ENCODE measurements at places on chromosomes 4 and X. TPM values are rescaled to one million over a fixed set of nuclear protein-coding genes. Genes with fewer than 3 reads are reported as not detected.
A peak's percentile ranks its signal among the peaks of the same experiment; 100 is the strongest.

Gene SSX1
- total RNA-seq: not detected

DNA sequence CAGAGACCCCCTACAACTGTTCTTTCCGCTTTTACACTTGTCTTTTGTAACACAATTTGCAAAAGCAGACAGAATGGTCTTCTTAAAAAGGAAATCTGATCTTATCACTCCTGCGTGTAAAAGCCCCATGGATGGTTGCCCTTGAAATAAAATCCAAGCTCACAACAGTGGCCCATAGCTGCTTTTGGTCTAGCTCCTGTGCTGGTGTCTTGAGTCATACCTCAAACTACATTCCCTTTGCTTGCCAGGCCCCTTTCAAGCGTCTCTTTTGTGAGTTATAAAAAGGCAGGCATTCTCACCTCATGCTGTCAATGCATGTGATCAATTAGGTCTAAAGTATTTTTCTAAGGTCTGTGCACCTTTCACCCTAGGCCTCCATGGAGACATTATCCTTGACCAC is 27.6 kb downstream of the HPGD start:
- no peaks in the 10 kb centered on the region for H3K36me3 ChIP-seq
- DNase-seq: no peak
- no peaks in the 10 kb centered on the region for H3K27me3 ChIP-seq
- no peak overlapping the region for H3K4me3 ChIP-seq
- H3K27ac ChIP-seq: no peak overlapping the region

DNA sequence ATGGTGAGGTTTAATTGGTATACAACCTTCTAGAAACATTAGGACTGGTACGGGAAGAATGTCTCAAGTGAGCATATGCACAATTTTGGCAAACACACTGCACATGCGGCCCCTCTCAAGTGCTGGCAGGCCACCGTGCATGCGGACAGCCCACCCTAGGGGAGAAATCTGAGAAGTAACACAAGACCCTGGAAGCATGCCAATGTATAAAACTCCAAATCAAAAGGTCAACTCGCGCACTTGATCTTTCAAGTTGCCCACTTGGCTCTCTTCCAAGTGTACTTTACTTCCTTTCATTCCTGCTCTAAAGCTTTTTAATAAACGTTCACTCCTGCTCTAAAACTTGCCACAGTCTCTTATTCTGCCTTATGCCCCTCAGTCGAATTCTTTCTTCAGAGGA is 488.3 kb downstream of the CFAP47 start:
- no peak overlapping the region for H3K4me3 ChIP-seq
- H3K27ac ChIP-seq: no peak overlapping the region
- H3K27me3 ChIP-seq: no peaks in the 10 kb centered on the region

DNA sequence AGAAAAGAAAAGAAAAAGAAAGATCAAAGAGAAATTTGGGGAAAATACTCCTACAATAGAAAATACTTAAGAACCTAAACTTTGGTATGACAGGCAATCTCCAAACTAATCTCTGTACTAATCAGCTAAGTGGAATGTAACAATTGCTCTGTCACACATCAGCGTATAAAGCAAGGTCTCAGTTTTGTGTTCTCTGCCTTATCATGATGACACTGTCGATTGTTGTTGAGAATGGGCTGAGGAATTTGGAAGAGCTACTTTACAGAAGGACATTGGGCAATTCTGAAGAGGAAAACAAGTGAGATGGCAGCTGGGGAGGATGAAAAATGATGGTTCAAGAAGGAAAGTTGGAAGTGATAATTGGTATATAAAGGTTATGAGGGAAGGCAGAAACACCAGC is 486.0 kb upstream of the HTR2C start:
- no peaks in the 10 kb centered on the region for H3K36me3 ChIP-seq
- H3K27ac ChIP-seq: no peak overlapping the region
- H3K4me1 ChIP-seq: no peaks in the 10 kb centered on the region
- no peaks in the 10 kb centered on the region for H3K27me3 ChIP-seq

Gene TMEM35A
- total RNA-seq: 0.15 TPM

GRCh38 chr4:87529187-87529586 is at the start of gene SPARCL1:
TSS of gene SPARCL1 (minus strand) at chr4:87529376. CDS start at chr4:87499574, 29,802 bp downstream.
- H3K27me3 ChIP-seq: no peaks in the 10 kb centered on the region
- no peaks in the 10 kb centered on the region for H3K36me3 ChIP-seq
- peak within 1 kb of the TSS; percentile 65 for H3K4me3 ChIP-seq
- peak within 1 kb of the TSS; percentile 76 for H3K27ac ChIP-seq

Gene TMEM47
- 47.9 TPM for total RNA-seq

GRCh38 chrX:136021903-136022302 is 36.7 kb downstream of the SLC9A6 start:
- H3K27me3 ChIP-seq: no peaks in the 10 kb centered on the region
- H3K4me3 ChIP-seq: no peak overlapping the region
- no peaks in the 10 kb centered on the region for H3K36me3 ChIP-seq
- no peak for DNase-seq
- no peaks in the 10 kb centered on the region for H3K4me1 ChIP-seq

Gene MAGEC2
- total RNA-seq: not detected

GRCh38 chr4:68466185-68466584 is 18.9 kb downstream of the TMPRSS11E start:
- H3K36me3 ChIP-seq: no peaks in the 10 kb centered on the region
- no peaks in the 10 kb centered on the region for H3K4me1 ChIP-seq
- no peak overlapping the region for H3K27ac ChIP-seq
- H3K4me3 ChIP-seq: no peak overlapping the region

DNA sequence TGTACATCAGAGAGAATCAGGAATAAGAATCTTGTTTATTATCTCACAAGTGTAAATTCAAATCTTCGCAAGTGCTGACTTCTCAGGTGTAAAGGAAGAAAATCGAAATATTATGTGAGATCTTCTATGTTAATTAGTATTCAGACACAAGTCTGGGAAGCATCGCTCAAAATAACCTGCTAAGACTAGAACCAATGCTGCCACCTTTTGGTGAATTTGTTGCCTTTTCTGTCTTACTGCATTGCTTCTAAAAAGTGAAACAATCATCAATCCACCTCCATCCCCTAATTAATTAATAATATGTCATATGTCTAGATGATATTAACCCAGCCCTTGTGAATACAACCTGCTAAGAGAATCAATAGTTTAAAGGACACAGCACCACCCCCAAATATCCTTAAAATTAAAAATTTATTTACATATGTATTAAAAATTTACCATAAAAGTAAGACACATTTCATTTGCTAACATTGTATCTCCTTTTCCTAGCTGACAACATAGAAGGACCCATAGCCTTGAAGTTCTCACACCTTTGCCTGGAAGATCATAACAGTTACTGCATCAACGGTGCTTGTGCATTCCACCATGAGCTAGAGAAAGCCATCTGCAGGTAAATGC is 3.5 kb downstream of the EPGN start:
- no peak overlapping the region for H3K4me3 ChIP-seq
- no peaks in the 10 kb centered on the region for H3K27me3 ChIP-seq
- no peaks in the 10 kb centered on the region for H3K4me1 ChIP-seq
- no peaks in the 10 kb centered on the region for H3K36me3 ChIP-seq
- H3K27ac ChIP-seq: no peak overlapping the region

DNA sequence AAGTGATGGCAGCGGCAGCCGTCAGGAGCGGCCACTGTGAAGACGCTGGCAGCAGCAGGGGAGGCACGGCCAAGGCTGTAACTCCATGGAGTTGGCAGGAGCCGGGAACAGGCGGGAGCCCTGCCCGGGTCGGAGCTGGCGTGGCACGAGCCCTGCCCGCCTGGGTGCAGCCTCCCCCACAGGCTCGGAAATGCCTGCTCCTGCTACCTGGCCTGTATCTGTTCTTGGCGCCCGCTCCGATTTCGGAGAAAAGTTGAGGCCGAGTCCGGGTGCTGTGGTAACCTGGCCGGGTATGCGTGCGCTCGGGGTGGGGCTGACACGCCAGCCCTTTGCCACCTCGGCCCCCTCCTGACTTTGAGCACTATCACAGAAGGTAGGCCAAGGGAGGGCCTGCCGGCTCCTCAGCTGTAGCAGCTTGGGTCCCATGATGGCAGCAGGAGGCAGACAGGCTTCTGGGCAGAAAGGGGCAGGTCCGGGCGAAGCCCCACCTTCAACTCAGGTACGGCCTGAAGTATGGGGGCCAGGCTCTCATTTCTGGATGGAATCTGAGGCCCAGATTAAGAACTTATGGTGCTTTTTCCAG is 51.2 kb upstream of the SHISA3 start:
- H3K27ac ChIP-seq: no peak overlapping the region
- no peaks in the 10 kb centered on the region for H3K36me3 ChIP-seq
- DNase-seq: no peak
- peaks cover 3% of the 10 kb centered on the region for H3K27me3 ChIP-seq

DNA sequence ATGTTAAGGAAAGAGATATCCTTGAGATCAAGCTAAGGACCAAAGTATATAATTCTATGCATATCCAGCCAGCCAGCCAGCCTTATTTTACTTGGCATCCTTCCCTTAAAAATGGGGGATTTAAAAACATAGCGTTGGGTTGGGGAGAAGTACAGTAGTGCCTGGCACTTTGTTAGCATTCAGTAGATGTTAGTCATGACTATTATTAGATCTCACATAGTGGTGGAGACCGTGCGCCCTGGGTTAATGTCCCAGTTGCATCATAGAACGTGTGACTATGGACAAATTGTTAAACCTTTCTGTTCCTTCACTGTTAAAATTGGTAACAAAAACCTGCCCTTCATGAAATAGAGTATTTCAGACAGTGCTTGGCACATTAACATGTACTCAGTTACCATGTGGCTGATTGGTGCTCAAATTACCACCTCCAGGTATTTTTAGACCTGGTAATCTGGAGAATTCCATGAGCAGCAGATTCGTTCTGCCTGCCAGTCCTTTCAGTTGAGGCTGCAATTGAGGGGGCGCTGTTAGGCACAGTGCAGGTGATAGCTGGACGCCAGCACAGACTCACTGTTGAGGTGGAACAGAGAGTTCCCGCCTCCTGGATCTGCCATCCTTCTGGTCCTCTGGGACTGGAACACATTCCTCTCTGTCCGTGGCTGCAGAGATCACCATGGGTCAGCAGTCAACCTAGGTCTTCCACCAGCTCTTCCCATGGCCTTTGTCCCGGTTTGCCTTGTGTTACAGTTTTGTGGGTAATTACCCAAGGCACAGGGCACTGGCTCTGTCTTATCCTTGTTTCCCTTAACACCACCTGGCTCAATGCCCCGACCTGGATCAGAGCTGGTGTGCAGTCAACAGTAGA is 31.7 kb downstream of the RBBP7 start:
- no peak overlapping the region for H3K4me3 ChIP-seq
- H3K27me3 ChIP-seq: no peaks in the 10 kb centered on the region
- no peaks in the 10 kb centered on the region for H3K36me3 ChIP-seq
- H3K4me1 ChIP-seq: no peaks in the 10 kb centered on the region
- no peak for DNase-seq
- H3K27ac ChIP-seq: no peak overlapping the region

Gene TIGD4
- total RNA-seq: 1.6 TPM

Gene PGAM4
- total RNA-seq: not detected

GRCh38 chr4:77742054-77742453 is 77.1 kb downstream of the CNOT6L start:
- no peak overlapping the region for H3K27ac ChIP-seq
- H3K4me3 ChIP-seq: no peak overlapping the region
- H3K36me3 ChIP-seq: no peaks in the 10 kb centered on the region
- DNase-seq: no peak
- no peaks in the 10 kb centered on the region for H3K4me1 ChIP-seq

DNA sequence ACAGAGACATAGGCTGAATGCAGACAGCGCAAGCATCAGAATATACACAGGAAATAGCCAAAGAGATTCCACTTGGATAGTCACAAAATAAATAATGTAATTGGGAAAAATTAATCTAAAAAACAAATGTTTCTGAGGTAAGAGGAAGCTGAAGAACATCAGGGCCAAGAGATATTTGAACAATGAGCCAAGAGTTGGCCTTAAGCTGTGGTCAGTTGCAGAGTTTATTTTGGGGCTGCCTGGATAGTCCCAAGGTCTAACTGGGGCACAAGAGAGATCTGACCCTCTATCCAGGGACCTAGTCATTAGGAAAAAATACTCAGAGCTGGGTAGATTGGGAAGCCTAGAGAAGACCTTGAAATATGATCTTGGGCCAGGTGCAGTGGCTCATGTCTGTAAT is 31.3 kb upstream of the FGF16 start:
- H3K36me3 ChIP-seq: no peaks in the 10 kb centered on the region
- H3K4me3 ChIP-seq: no peak overlapping the region
- DNase-seq: no peak

DNA sequence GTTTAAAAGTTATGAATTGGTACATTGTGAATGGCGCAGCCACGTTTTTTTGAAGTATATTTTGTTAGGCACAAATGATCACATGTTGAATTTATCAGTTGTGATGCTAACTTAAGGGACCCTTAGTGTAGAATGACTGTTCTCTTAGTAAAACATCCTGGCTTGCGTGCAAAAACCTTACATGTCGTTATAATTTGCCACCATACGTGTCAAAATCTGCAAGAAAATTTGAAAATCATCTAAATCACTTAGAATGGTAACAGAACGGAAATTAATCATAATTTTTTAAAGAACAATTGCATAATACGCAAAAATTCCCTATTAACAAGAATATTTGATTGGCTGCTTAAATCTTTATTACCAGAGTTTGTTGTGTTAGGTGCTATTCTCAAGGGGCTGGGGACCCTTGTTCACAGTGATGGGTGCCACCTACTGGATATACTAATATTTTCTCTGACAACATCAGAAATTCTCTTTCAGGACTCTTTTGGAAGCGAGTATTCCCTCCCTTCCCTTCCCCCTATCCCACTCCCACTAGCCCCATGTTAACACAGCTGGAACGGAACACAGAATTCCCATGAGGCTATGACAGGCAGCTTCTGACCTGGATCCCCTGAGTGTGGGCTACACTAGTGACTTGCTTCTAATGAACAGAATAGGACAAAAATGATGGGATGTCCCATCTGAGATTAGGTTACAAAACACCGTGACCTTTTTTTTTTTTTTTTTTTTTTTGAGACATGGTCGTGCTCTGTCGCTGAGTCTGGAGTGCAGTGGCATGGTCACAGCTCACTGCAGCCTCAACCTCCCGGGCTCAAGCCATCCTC is 71.8 kb downstream of the SUPT20HL2 start:
- no peak for DNase-seq
- no peak overlapping the region for H3K27ac ChIP-seq

- H3K4me1 ChIP-seq: no peaks in the 10 kb centered on the region
- no peak overlapping the region for H3K27ac ChIP-seq
- no peaks in the 10 kb centered on the region for H3K36me3 ChIP-seq
- no peak for DNase-seq
- no peak overlapping the region for H3K4me3 ChIP-seq
- H3K27me3 ChIP-seq: no peaks in the 10 kb centered on the region
These were observed 68.1 kb downstream of the FHDC1 start for GRCh38 chr4:153004081-153004850.

Gene AVPR2
- total RNA-seq: 0.44 TPM

Gene SSX4B
- total RNA-seq: not detected
